Frontal cortex (tissue), 4 donors: ENCODE measurements at places on chromosomes 11 and 22.

DNA sequence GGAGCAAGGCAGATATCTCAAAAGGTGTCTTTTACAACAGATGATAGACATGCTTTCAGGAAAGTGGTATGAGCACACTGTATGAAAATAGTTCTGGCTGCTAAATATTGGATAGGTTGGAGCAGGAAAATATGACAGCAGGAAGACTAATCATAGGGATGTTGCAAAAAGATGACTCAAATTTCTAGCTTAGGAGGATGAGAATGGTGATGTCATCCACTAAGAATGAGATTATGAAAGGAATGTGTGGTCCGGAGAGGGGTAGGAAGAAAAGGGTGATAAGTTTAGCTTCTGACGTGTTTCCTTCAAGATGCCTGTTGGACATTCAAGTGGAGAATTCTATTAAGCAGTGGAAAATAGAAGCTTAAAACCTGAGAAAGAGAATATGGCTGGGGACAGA is 46.4 kb downstream of the RCN1 start:
- DNase-seq: no peak

- no peak for DNase-seq
Measured at GRCh38 chr22:42261296-42261695, 9.2 kb downstream of the TCF20 start.

- no peak for DNase-seq
Measured at GRCh38 chr11:111731821-111732220, 34.4 kb downstream of the PPP2R1B start.

- DNase-seq: no peak
Measured at GRCh38 chr11:70298243-70298915, 27.9 kb downstream of the PPFIA1 start.

GRCh38 chr11:119729581-119729927 is 554 bp upstream of the NECTIN1 start:
- no peak for DNase-seq

- no peak for DNase-seq
Measured at GRCh38 chr22:20588092-20588842, 80.9 kb downstream of the MED15 start.

- no peak for DNase-seq
Measured at GRCh38 chr11:93468290-93468689, 74.9 kb downstream of the SMCO4 start.

GRCh38 chr11:85854557-85855340 is 434 bp upstream of the CCDC83 start:
- peak; percentile 82 for DNase-seq

DNA sequence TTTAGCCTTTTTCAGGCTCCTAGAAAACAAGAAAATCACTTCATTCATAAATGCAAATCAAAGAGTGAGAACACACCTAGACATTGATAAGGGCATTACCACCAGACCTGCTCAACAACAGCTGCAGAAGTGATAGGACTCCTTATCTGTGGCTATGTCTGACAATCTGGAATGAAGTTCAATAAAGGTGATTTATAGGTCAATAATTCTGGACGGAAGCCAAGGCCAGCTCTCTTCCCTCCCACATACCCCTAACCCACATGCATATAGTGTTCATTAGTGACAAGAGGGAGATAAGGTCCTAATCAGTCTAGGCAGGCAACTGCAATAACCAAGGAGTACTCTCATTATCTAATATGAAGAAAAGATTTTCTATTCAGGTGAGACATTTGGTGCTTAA is 111.3 kb downstream of the ETS1 start:
- DNase-seq: no peak

DNA sequence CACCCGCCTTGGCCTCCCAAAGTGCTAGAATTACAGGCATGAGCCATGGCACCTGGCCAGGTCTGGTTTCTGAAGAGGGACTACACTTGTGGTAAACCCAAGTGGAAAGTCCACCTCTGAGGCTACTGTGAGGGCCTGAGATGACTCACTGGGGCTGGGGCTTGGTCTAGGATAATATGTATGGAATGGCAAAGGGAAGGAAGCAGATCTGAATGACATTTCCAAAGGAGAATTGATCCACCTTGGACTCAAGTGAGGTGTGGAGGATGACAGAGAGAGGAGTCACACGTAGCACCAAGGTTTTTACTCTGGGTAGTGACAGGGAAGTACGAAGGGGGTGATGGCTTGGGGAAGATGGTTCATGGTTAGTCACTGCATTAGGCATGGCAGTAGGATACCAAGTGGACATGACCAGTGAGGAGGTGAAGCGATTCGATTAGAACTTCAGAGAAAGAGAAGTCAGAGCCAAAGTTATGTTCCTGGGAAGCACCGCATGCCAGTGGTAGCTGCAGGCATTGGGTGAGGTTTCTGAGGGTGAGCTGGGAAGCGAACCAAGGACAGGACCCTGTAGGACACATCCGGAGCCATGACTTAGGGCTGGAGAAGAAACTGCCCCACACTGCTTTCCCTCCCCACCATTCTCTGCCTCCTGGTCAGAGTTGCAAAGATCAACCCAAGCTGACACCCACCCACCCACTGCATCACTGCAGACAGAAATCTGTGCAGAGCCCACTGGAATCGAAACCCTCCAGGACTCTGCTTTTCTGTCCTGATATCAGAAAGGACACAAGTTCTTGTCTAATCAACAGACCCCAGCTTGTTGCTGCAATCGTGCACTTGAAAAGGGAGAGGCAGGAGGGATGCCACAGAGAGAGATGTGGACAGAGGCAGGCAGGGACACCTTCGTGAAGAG is 13.0 kb upstream of the BCL9L start:
- DNase-seq: no peak

DNA sequence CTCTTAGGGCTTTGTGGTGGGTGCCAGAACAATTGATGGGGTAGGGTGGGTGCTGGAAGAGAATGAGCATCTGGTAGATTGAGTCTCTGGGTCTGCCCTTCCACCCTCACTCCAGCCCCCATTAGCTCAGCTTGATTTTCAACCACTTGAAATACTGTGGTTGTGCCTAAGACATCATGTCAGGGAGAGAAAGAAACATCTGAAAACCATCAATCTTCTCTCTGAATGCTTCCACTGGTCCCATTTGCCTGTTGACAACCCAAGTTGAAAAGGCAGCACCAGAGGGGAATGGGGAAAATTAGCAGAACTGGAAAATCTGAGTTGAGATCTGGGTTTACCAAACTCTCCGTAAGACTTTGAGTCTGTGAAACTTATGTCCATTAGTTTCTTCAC is 26.1 kb downstream of the CD44 start:
- no peak for DNase-seq

DNA sequence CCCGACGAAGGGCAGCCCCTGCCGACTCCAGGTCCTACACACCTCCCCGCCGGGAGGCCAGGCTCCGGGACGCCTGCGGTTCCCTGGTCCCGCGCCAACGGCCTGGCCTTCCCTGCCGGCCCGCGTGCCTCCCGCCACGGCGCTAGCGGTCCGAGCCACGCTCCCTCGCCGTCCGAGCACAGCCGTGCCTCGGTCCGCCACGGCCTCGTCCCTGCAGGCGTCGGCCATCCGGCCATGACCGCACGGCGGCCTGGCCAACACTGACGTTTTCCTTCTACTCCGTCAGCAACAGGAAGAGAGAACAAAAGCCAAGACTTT is 532 bp downstream of the EIF4G2 start:
- DNase-seq: peak; percentile 55

DNA sequence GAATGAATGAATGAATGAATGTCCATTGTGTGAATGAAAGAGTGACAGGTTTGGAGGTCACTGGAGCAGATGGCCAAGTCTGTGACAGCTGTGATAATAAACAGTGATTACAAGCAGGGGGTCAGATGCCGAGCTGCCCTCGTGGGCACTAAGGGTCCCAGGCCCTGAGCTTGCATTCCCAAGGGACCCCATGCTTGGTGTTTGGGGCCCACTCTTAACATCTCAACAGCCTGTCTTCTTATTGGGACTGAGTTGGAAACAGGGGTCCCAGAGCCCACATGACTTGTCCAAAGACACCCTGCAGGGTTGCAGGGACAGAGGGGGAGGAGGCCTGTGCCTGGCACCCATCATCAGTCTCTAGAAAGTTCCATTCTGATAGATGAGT is 12.0 kb upstream of the ANO1 start:
- DNase-seq: no peak

GRCh38 chr11:105767931-105768330 is 158.1 kb downstream of the GRIA4 start:
- DNase-seq: no peak

DNA sequence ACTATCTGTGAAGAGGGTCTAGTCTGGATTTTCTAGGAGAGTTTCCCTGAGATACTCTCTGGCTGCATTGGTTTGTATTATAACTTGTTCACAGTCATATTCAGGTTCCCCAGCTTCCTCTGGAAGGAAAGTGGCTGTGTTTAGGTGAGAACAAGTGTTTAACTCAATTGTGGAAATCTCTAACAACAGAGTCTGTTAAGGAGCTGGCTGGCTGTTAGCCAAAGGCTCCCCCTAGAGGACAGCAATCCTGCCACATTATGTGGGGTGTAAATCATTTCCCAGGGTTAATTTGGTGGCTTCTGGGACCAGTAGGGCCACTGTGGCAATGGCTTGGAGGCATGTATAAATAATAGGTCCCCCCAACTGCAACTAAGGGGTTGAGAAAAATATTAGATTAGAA is 18.4 kb downstream of the MS4A6E start:
- no peak for DNase-seq

- DNase-seq: no peak
Measured at GRCh38 chr11:114044042-114044871, 15.3 kb upstream of the ZBTB16 start.

DNA sequence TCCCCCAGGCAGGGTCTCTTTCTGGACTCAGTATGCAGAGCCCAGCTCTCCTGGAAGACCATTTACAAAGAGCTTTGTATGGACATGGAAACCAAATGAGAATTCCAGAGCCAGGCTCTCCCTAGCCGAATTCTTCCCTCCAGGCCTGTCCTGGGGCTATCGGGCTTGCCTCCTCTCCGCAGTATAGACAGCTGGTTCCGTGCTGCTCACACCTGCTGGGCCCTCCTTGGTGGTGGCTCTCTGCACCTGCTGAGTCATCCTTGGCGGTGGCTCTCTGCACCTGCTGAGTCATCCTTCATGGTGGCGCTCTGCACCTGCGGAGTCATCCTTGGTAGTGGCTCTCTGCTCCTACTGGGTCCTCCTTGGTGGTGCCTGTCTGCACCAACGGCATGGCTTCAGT is 743.5 kb downstream of the BRD1 start:
- DNase-seq: no peak

DNA sequence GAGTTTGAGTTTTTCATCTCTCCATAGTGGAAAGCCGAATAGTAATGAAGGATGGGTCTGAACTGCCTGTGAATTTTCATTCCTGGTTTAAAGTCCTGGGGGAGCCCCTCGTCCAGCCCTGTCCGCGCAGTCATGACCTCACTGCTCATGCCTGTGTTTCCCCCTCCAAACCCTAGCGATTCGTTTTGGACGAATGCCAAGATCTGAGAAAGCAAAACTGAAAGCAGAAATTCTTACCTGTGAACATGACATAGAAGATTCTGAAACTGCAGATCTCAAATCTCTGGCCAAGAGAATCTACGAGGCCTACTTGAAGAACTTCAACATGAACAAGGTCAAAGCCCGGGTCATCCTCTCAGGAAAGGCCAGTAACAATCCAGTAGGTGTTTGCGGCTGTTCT is 30.5 kb downstream of the CDPF1 start:
- DNase-seq: no peak

DNA sequence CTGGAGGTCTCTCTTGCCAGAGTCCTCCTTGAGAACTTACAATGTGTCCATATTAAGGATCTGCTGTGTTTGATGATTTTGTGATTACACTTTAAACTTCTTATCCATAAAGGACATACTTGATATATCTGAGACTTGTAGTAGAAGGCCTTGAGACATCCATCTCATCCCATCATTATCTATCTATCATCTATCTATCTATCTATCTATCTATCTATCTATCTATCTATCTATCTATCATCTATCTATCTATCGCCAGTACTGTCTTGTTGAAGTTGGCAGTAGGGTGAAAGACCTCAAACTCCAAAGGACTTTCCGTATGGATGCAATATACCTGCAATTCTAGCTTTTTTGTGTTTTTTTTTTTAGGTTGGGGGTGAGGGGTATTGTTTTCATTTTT is 2.5 kb upstream of the EHF start:
- DNase-seq: no peak

DNA sequence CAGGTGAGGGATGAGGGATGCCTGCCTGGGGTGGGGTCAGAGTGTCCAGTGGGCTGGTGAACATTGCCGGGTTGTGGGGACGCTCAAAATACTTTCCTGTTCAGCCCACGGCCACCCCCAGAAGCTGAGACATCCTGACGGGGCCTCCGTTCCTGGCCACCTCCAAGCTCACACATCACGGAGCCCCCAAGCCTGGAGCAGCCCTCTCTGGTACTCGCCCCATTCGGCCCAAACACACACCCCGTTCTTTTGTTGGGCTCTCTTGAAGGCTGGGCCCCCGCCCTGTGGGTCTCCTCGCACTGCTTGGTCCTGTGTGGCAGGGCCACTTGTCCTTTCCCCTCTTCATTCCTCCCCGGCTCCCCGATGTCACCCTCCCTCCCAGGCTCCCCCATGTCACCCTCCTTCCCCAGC is 442.6 kb downstream of the TBC1D22A start:
- no peak for DNase-seq

DNA sequence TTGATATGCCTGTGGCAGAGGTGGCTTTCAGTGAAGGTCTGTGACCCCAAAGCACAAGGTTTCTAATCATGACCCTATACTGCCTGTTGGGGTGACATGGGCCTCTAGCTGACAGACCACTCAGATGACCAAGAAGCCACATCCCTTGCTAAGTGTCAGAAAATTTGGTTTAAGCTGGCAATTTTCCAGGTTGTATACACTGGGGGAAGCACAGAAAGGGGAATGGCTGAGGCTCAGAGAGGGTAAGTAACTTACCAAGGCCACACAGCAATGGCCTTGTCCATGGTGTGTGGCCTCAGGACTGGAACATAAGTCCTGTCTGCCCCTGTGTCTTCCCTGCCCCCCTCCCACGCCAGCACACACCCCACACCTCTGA is 66.9 kb upstream of the PRDM11 start:
- no peak for DNase-seq

DNA sequence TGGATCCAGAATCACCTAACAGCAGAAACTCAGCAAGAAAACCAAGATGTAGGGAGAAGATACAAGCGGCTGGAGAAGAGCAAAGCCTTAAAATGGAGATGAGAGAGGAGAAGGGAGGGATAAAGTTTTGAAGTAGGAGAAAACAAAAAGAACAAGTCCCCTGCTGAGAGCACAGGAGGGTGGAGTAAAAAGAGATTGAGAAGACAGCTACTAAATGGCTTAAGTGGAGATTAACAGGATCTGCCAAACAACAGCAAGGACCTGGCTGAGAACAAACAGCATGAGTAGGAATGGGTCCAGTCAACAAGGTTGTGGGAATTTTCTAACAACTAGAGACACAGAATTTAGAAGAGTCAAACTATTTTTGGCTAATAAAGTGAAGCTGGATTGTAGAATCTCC is 18.1 kb downstream of the BTG4 start:
- DNase-seq: no peak

GRCh38 chr22:24413736-24414385 is 13.5 kb upstream of the ADORA2A start:
- no peak for DNase-seq

DNA sequence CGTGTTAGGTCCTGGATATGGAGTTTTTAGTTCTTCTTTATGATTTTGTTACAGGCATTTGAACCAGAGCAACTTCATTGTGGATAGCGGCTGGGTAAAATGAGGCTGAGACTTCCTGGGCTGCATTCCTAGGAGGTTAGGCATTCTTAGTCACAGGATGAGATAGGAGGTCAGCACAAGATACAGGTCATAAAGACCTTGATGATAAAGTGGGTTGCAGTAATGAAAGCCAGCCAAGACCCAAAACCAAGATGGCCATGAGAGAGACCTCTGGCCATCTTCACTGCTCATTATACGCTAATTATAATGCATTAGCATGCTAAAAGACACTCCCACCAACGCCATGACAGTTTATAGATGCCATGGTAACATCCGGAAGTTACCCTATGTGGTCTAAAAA is 23.4 kb upstream of the CLMP start:
- no peak for DNase-seq
